Mesendoderm (in vitro differentiated cells): ENCODE measurements at places on chromosomes 6 and 20.

DNA sequence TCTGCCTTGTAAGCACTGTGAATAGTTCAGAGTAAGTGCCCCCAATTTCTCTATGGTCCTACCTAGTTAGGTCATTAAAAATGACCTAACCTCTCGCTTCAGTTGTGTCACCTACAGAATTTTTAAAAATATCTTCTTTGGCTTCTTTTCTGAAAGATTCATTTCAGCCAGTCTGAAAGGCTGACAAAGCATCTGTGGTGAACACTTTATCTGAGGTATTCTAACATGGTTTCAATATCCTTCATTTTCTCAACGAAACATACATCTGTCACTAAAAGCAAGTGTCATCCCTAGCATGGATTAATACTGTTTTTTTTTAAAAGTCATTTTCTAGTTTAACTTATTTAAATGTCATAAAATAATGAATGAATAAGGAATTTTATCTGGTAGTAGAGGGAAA, 5.1 kb downstream of the DPM1 start:
- H3K4me3 ChIP-seq, result no peak overlapping the region
- H3K36me3 ChIP-seq, result no peaks in the 10 kb centered on the region
- H3K27ac ChIP-seq, result no peak overlapping the region
- H3K4me1 ChIP-seq, result peaks cover 3% of the 10 kb centered on the region
- DNase-seq, result no peak
- H3K27me3 ChIP-seq, result no peaks in the 10 kb centered on the region

DNA sequence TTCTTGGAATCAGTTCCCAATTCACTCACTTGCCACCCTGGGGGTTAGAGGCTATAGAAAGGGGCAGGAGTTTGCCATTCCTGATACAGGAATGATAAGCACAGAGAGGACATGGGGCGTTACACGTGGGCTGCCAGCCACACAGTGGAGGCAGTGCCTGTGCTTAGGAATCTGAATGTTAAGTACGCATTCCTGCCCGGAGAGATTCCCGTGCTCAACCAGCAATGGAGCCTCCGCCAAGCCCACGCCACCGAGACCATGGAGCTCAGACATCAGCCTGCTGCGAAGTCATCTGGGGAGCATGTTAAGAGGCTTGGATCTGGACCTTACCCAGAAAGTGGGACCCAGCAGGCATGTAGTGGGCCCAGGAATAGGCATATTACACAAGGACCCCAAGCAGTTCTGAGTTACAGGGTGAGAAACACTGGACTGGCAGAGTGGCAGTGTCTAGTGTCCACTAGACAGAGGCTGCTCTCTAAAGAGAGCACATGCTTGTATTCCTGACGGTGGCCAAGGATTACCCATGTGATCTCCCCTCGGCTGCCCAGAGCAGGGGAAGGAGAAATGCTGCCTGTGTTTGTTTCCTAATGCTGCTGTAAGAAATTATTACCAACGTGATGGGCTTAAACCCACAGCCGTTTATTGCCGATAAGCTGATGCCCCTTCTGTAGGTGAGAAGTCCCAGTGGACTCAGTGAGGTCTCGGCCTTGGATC, 138.2 kb downstream of the BMP7 start:
- no peak for DNase-seq
- no peaks in the 10 kb centered on the region for H3K36me3 ChIP-seq
- no peak overlapping the region for H3K4me3 ChIP-seq
- no peak overlapping the region for H3K27ac ChIP-seq
- no peaks in the 10 kb centered on the region for H3K27me3 ChIP-seq

GRCh38 chr6:75213112-75213511, 7.3 kb upstream of the COL12A1 start:
- H3K4me3 ChIP-seq, result no peak overlapping the region
- H3K36me3 ChIP-seq, result no peaks in the 10 kb centered on the region
- H3K27ac ChIP-seq, result no peak overlapping the region
- peaks cover 4% of the 10 kb centered on the region for H3K27me3 ChIP-seq
- H3K4me1 ChIP-seq, result no peaks in the 10 kb centered on the region

- peak; percentile 44 for DNase-seq
- H3K36me3 ChIP-seq, result no peaks in the 10 kb centered on the region
- H3K4me3 ChIP-seq, result no peak overlapping the region
- no peaks in the 10 kb centered on the region for H3K27me3 ChIP-seq
- peaks cover 5% of the 10 kb centered on the region for H3K4me1 ChIP-seq
These were observed 305.4 kb upstream of the MAP3K7 start for GRCh38 chr6:90892271-90892670.

GRCh38 chr6:130615816-130616215, 211.4 kb upstream of the SMLR1 start:
- H3K4me3 ChIP-seq, result no peak overlapping the region
- no peaks in the 10 kb centered on the region for H3K27me3 ChIP-seq
- no peak overlapping the region for H3K27ac ChIP-seq
- H3K36me3 ChIP-seq, result no peaks in the 10 kb centered on the region

- no peaks in the 10 kb centered on the region for H3K36me3 ChIP-seq
- no peak overlapping the region for H3K4me3 ChIP-seq
- H3K27me3 ChIP-seq, result no peaks in the 10 kb centered on the region
These were observed 93.1 kb upstream of the INSM1 start for GRCh38 chr20:20274821-20275220.

DNA sequence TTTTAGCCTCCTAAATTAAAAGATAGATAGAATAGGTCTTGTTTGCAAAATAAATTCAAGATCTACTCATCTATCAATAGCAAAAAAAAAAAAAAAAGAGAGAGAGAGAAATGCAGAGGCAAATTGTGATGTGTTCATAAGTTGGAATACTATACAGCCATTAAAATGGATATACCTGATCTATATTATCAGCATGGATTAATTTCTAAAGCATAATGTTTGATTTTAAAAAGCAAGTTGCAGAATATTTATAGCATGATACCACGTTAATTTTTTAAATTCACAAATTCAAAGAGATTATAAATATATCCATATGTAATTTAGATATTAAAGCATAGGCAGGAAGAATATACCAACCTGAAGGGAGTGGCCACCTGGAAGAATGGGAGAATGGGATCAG, 114.9 kb upstream of the PTPRT start:
- no peak overlapping the region for H3K4me3 ChIP-seq
- H3K27me3 ChIP-seq, result no peaks in the 10 kb centered on the region
- H3K36me3 ChIP-seq, result no peaks in the 10 kb centered on the region
- H3K27ac ChIP-seq, result no peak overlapping the region
- no peaks in the 10 kb centered on the region for H3K4me1 ChIP-seq

DNA sequence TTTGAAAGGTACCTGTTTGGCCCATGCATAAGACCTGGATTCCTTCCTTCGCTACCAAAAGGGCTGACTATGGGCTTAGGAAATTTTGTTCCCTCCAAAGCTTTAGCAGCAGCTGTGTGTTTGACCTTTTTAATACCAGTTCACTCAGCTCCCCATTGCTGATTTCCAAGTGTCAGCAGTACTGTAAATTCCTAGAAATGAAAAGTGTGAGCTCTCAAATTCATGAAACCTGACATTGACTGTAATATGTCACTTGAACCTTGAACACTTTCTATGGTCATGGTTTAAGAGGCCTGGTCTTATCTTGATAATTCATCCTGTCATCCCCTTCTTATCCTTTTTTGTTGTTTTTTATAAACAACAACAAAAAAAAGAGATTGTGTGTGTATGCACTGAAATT, 31.7 kb downstream of the STAU1 start:
- H3K36me3 ChIP-seq, result no peaks in the 10 kb centered on the region
- no peaks in the 10 kb centered on the region for H3K4me1 ChIP-seq
- no peaks in the 10 kb centered on the region for H3K27me3 ChIP-seq
- H3K4me3 ChIP-seq, result no peak overlapping the region
- no peak overlapping the region for H3K27ac ChIP-seq
- DNase-seq, result no peak

GRCh38 chr20:31806564-31807355, 12.4 kb upstream of the MYLK2 start:
- DNase-seq, result no peak
- no peak overlapping the region for H3K4me3 ChIP-seq
- H3K27ac ChIP-seq, result no peak overlapping the region

- no peaks in the 10 kb centered on the region for H3K36me3 ChIP-seq
- no peak for DNase-seq
- no peaks in the 10 kb centered on the region for H3K4me1 ChIP-seq
- no peaks in the 10 kb centered on the region for H3K27me3 ChIP-seq
- H3K27ac ChIP-seq, result no peak overlapping the region
These were observed 140.7 kb upstream of the MCHR2 start for GRCh38 chr6:100134703-100135102.

DNA sequence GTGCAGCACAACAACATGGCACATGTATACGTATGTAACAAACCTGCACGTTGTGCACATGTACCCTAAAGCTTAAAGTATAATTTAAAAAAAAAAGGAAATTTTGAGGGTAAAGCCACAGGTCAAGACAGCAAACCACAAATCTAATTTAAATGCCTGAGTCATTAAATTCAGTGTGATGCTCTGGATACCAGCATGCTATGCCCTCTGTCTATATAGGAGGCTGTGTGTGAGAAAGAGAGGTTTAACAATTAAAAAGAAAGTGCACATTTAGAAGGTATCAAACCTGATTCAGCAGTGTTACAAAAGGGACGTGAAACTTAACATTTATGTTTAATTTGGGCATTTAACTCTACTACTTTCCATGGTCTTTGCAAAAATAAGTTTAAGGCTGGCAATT, 276.3 kb downstream of the ADGRB3 start:
- H3K36me3 ChIP-seq, result no peaks in the 10 kb centered on the region
- no peaks in the 10 kb centered on the region for H3K27me3 ChIP-seq
- no peak overlapping the region for H3K27ac ChIP-seq
- H3K4me3 ChIP-seq, result no peak overlapping the region
- no peak for DNase-seq

DNA sequence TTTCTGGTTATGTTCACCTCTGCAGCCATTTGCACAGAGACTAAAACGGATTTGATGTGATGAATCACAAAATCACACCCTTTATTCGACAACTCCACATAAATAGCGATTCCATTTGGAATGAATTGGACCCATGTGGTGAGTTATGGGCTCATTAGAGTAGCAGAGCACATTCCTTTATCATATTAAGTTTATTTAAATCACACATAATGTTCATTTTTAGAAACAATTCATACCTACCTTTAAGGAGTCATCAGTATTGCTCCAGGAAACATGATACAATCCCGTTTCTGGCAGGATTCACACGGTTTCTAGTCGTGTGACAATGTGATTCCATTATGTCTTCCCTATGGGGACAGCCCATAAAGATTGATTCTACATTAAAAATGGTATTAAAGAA, 303.5 kb downstream of the CDH4 start:
- no peaks in the 10 kb centered on the region for H3K27me3 ChIP-seq
- H3K27ac ChIP-seq, result no peak overlapping the region
- no peak for DNase-seq
- no peaks in the 10 kb centered on the region for H3K36me3 ChIP-seq
- H3K4me1 ChIP-seq, result peaks cover 6% of the 10 kb centered on the region

DNA sequence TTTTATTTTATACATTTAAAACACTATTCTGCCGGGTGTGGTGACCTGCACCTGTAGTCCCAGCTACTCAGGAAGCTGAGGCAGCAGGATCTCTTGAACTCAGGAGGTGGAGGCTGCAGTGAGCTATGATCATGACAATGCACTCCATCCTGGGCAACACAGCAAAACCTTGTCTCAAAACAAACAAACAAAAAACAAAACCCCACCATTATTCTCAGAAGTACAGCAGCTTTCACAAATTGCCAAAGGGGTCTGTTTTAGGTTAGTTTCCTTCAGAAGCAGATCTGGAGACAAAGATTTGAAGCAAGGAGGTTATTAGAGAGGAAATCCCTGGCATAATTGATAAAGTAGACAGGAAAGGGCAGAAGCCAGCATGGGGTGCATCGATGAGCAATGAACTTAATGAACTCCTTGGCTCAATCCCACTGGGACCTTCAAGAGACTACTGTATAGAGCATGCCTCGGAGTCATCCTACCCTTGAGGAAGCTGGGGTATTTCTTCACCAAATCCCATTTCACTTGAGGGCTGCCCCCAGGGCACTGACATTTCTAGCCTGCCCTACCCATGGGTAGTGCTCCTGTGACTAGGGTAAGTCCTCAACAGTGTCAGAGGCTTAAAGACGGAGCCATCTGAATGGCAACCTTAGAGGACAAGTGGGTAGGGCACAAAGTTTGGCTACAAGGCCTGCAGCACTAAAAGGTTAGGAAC, 43.2 kb upstream of the DDR1 start:
- H3K27me3 ChIP-seq, result no peaks in the 10 kb centered on the region
- H3K4me1 ChIP-seq, result peaks cover 13% of the 10 kb centered on the region
- no peak for DNase-seq
- no peak overlapping the region for H3K27ac ChIP-seq
- H3K4me3 ChIP-seq, result no peak overlapping the region

GRCh38 chr20:56352345-56353055, 6.3 kb upstream of the FAM210B start:
- DNase-seq, result no peak
- H3K4me1 ChIP-seq, result peaks cover 4% of the 10 kb centered on the region
- H3K27me3 ChIP-seq, result no peaks in the 10 kb centered on the region
- no peaks in the 10 kb centered on the region for H3K36me3 ChIP-seq

- no peak overlapping the region for H3K4me3 ChIP-seq
- no peak for DNase-seq
- no peaks in the 10 kb centered on the region for H3K4me1 ChIP-seq
- H3K27ac ChIP-seq, result no peak overlapping the region
- no peaks in the 10 kb centered on the region for H3K27me3 ChIP-seq
These were observed 56.5 kb downstream of the CD2AP start for GRCh38 chr6:47534063-47534462.

- peaks cover 10% of the 10 kb centered on the region for H3K4me1 ChIP-seq
- H3K4me3 ChIP-seq, result peak within 1 kb of the TSS; percentile 46
- H3K27me3 ChIP-seq, result peaks cover 15% of the 10 kb centered on the region
- DNase-seq, result peak; percentile 61
- no peaks in the 10 kb centered on the region for H3K36me3 ChIP-seq
These were observed at the start of gene SOBP for GRCh38 chr6:107489636-107490565. SOBP (plus strand) TSS chr6:107490117; CDS start chr6:107490617, 500 bp downstream.

GRCh38 chr6:96186516-96187195, 170.9 kb downstream of the FUT9 start:
- no peaks in the 10 kb centered on the region for H3K36me3 ChIP-seq
- no peaks in the 10 kb centered on the region for H3K27me3 ChIP-seq
- peak; percentile 26 for DNase-seq
- peaks cover 3% of the 10 kb centered on the region for H3K4me1 ChIP-seq

DNA sequence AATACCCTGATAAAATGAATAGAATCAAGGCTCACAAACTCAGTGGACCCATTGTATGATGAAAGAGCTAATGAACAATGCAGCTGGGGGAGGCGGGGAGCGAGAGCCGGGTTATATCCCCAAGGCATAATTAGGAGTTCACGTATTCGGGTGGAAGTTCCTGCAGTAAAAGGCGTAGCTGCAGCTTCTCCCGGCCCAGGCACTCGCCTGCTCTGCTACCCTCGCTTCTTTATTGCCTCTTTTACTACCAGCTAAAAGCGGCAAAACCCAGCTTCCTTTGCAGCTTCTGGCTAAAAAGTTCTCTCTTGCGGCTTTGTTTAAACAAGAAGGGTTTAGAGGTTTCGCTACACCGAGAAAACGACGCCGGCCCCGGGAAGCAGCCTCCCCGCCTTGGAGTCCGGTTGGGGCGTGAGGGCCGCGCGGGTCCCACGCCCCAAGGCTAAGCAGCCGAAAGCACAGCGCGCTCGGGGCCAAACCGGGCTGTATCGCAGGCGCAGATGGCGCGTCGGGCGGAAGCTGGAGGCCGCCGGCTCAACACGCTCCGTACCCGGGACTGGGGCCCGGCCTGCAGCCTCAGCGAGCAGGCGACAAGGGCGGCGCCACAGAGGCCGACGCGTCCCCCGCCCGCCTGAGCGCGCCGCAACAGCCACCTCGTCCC, 1.6 kb downstream of the ZBTB2 start:
- peak overlapping the region; percentile 92 for H3K4me3 ChIP-seq
- peak overlapping the region; percentile 100 for H3K27ac ChIP-seq
- H3K27me3 ChIP-seq, result no peaks in the 10 kb centered on the region
- peak; percentile 88 for DNase-seq
- H3K4me1 ChIP-seq, result peaks cover 2% of the 10 kb centered on the region
